ENCODE measurements at places on chromosomes 2 and 18.

- DNase-seq, result peak; percentile 96
These were observed 479.7 kb downstream of the PARD3B start for GRCh38 chr2:205024822-205025518.

GRCh38 chr18:23926571-23926970, 88.0 kb upstream of the TTC39C start:
- no peak for DNase-seq

DNA sequence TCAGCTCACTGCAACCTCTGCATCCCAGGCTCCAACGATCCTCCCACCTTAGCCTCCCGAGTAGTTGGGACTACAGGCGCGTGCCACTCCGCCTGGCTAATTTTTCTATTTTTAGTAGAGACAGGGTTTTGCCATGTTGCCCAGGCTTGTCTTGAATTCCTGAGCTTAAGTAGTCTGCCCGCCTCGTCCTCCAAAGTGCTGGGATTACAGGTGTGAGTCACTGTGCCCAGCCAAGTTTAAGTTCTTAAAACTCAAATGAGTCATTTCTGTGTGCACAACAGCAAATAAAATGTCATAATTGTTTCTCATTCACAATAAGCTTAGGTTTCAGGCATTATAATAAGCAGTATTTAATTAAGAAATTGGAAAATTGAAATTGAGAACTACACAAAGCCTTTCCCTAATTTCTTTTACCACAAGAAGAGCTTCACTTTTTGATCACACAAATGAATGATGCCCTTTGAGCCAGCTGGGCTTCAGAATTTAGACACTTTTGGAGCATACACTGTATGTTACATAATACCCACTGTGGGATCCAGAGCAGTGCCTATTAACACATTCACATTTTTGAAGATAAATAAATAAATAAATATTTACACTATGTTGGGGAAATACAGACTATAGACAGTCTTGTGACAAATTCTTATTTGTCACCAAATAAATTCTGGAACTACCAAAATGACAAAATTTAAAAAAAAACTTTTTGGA, 8.6 kb upstream of the ME2 start:
- peak; percentile 63 for DNase-seq

DNA sequence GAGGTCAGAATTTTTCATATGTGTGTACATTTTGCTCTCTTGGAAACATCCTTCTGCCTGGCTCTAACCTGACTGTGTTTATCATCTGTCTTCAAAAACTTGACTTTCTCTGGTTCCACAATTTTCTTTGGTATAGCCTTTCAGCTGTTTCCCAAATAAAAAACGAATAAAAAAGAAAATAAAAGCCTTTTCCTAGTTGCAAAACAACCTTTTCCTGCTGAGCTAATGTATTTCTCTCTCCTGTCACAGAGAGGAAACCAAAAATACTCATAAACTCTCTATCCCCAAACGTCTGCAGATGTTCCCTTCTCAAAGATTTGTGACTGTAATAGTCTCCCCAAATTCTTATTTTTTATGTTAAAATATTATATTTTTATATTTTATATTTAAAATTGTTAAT, 505.3 kb upstream of the SLC39A10 start:
- DNase-seq, result no peak

DNA sequence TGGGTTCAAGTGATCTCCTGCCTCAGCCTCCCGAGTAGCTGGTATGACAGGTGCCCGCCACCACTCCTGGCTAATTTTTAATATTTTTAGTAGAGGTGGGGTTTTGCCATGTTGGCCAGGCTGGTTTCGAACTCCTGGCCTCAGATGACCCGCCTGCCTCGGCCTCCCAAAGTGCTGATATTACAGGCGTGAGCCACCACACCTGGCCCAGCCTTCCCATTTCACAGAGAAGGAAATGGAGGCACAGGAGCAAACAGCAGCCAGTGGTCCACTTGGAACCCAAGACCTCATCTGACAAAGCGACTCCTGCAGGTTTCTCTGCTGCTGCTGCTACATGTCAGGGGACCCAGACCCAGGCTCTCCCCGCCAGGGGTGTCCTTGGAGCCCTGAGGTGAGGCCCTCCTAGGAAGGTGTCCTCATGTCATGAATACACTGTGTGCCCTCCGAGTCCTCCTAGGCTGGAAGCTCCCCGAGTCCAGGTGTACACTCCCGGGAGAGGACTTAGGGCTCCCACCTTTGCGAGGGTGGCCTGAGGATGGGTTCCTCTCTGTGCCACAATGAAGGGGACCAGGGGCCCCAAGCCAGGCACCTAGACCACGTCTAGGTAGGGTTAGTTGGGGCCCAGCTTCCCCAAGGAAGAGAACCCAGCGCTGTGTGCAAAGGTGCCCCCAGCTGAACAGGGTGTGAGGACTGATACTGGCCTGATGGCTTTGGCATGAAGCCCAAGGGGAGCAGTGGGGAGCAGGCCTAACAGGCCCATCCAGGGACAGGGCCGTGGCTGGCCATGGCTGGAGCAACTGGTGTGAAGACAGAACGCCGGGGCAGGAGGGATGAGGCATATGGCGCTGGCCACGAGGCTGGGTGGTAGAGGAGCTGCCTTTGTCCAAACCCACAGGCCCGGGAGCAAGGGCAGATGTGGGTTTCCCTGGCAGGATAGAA, 56.1 kb downstream of the HS6ST1 start:
- no peak for DNase-seq

- no peak for DNase-seq
These were observed 208.2 kb downstream of the PRKCE start for GRCh38 chr2:45859682-45860081.

DNA sequence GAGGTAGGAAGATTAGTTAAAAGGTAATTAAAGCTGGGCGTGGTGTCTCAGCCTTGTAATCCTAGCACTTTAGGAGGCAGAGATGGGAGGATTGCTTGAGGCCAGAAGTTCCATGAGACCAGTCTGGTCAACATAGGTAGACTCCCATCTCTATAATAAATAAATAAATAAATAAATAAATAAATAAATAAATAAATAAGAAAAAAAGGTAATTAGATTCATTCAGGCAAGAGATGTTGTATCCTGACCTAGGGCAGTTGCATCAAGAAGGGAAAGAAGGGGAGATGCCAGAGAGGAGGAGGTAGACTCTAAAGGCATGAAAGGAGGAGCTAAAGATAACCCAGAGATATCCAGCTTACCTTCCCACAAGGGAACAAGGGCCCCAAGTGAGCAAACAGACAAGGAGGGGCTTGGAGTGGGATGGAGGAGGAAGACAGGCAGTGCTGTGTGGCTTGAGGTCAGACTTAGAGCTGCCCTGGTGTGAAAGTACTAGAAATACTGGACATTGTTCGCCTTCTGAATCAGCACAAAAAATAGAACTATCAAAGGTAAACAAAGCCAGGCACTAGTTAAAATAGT, 7.4 kb upstream of the RAB1A start:
- no peak for DNase-seq

DNA sequence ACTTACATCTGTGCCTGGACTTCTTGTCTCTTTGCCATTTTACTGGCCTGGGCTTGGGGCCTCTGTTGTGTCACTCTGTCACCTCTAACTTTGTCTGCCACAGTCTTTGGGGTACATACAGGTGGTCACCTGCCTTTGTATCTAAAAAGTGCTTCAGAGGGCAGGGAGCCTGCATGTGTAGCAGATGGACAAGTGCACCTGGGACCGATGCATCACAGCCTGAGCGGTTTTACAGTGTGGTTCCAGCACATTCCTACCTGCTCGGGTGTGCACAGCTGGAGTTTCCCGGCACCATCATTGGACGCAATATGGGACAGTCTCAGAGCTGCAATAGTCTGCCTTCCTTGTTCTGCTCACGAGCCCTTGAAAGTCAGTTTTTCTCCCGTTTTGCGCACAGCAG, 249.8 kb upstream of the RAB12 start:
- DNase-seq, result no peak

DNA sequence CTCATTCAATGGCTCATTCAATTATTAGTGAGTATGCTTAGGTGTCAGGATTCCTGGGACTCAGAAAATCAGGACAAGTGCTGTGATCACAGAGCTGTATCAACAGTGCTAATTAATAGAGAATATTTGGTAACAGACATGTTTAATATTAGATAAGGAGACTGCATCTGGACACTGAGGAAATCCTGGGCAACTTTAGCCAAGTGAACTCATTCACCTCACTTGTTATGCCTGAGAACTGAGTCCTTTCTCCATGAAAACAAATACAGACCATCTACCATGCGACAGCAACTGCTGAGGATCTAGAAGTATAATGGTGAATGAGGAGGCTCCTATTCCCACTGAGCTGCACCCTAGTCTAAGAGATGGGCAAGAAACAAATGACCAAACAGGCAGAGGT, 23.1 kb upstream of the ATP8B1 start:
- no peak for DNase-seq

All from fibroblast of skin of right biceps (primary cell).